Stimulated activated CD8-positive, alpha-beta memory T cell treated with anti-CD3 and anti-CD28 coated beads, Interleukin-7, amount 100 ng/mL, for 48 hours (primary cell): ENCODE measurements at places on chromosomes 12 and 14.

DNA sequence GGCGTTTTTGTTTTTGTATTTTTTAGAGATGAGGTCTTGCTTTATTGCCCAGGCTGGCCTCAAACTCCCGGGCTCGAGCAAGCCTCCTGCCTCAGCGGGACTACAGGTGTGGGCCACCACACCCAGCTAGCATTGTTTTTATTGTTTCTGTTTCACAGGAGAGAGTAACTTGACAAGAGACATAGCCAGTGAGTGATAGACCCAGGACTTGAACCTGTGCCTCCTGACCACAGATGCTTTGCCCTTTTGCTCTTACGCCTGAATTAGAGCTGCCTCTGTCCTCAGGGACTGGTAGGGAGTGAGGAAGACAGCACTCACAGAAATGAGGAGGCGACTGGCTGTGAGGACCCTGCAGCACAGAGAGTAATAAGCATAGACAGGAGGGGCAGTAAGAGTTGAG is 2.3 kb downstream of the EVL start:
- DNase-seq: no peak

DNA sequence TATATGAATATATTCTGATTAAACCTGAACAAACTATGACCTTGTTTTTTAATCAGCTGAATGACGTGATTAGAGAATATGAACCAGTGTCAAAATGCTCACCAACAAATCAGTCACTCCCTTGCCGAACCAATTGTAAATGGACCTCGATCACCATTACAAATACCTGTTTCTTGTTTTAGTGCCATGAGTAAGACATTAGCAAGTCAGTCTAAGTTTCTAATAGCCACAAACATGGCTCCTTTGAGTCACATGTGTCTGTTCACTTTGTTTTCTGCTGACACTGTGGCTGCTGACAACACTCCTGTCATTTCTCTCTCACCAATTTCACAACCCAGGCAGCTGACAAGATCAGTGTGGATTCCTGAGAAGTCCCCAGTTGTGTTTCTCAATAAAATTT is 286.2 kb upstream of the MDGA2 start:
- DNase-seq: no peak

- DNase-seq: no peak
Observed at GRCh38 chr12:12405882-12406281, 49.0 kb downstream of the BORCS5 start.

DNA sequence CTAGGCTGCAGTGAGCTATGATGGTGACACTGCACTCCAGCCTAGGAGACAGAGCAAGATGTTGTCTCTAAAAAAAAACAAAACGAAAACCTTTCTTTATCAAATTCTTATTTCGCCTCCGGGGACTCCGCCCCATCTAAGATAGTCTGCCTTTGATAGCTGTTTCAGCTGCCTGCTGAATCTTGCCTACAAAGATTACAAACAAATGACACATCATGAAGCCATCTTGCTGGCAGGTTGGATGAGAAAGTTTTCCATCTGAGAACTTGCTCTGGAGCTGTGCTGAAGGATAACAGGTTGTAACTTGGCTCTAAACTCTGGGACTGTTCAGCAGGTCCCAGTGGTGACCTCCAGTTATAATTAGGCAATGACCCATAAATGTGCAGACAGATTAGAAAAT is 41.8 kb upstream of the AEBP2 start:
- no peak for DNase-seq

DNA sequence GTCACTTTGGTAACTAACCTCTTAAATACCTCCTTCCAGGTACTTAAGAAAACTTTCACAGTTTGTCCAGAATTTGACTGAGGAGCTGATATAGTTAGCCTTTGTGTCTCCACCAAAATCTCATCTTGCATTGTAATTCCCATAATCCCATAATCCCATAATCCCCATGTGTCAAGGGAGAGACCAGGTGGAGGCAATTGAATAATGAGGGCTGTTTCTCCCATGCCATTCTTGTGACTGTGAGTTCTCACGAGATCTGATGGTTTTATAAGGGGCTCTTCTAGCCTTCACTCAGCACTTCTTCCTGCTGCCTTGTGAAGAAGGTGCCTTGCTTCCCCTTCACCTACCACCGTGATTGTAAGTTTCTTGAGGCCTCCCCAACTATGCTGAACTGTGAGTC is 7.8 kb upstream of the NOVA1 start:
- DNase-seq: no peak

- DNase-seq: no peak
Observed at GRCh38 chr12:66491853-66492252, 187.0 kb downstream of the GRIP1 start.

DNA sequence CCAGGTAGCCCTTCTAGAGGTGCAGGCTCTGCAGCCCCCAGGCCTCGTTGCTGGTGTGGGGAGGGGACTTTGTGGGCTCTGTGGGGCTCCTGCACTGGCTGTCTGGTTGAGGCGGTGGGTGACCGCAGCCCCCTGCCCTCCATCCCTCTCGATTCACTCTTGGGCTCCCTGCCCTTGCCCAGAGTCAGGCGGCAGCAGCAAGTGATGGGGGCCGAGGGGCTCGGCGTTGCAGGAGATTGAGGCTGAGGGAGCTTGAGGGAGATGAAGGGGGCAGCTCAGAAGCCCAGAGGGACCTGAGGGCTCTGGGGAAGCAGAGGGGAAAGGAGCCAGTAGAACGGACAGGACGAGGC is 9.5 kb upstream of the LRTM2 start:
- no peak for DNase-seq

GRCh38 chr14:106610691-106611090 is 1084.3 kb downstream of the TMEM121 start:
- DNase-seq: no peak

GRCh38 chr12:107027636-107028053 is 40.7 kb upstream of the MTERF2 start:
- DNase-seq: no peak

DNA sequence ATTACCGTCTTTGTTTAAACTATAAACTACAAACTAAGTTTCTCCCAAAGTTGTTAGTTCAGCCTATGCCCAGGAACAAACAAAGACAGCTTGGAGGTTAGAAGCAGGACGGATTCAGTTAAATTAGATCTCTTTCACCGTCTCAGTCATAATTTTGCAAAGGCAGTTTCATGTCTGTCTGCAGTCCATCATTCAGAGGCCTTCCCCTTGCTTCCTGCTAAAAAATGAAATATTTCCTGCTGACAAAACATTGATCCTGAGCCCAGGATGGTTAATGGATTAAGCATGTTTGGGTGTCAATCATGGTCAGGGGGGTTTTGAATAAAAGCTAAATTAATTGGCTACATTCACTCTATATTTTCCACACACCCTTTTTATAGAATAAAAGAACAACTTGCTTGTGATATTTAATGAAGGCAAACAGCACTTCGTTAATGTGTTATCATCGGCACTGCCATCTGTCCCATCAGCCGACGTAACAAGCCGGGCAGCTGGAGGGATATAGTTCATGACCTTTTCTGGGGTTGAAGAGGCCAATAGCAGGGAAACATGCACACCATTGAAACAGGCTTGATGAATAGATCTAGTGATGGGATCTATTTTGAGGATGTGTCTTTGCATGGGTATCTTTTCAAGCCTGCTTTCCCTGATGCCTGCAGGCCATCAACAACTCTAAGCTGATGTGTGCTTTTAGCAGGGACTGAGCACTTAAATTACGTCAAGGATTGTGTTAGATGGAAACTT is 521.3 kb upstream of the TMEM132C start:
- no peak for DNase-seq

GRCh38 chr12:108181095-108181454 is 52.0 kb downstream of the WSCD2 start:
- DNase-seq: no peak

GRCh38 chr14:92920001-92920400 is 2.9 kb upstream of the CHGA start:
- no peak for DNase-seq

- no peak for DNase-seq
Observed at GRCh38 chr12:29104516-29104915, 44.6 kb upstream of the FAR2 start.

DNA sequence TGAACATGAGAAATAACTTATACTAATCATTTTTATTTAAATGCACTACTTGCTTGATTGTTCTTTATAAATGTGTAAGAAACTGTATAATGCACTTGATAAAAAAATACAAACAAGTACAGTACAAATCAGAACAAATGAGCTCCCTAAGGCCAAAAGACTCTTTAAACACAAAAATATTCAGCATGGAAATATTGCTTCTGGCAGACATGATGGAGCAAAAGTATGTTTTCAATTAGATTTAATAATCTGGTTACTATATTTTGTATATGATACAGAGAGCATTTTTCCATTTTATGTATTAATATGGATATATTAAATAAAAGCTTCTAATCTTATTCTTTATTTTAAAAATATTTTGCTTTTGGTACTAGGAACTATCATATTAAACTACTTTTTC is 800.2 kb upstream of the LRFN5 start:
- no peak for DNase-seq

DNA sequence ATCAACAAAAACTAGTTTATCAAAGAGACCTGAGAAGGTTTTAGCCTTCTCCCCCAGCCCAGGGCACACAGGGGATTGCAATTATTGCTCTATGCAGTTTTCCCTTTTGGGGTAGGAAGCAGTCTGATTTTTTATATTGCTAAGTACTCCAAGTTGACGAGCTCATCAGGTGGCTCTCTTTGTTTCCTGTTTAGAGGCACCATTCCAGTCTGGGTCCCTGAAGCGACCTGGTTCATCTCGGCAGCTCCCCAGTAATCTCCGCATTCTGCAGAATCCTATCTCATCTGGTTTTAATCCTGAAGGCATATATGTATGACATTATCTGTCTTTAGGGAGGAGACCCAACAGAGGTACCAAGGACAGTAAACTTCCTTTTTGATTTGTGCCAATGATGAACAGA is 56.3 kb downstream of the BHLHE41 start:
- no peak for DNase-seq

DNA sequence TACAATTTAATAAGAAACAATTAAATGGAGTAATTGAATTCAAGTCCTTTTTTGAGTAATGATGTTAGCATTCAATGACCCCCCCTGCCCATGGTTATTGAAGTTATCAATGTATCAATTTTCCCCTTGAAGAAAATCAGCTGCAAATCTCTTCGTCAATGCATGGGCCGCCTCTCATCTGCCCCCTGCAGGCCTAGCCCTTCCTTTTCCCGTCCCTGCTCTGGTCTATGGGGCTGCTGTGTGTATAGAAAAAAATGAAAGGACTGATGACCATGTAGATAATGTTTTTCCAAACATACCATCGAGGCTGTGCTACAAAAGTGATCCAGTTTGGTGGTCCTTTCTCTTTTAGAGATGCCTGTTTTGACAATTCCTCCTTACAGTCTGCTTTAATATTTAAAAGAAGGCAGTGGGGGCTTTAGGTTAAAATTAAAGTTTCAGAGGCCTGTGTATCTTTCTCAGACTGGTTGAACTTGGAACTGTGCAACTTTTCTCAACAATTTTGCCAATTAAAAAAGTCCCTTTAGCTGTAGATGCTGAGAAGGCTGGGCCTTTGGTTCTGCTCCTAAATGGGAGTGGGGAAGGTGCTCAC is 98.4 kb downstream of the APAF1 start:
- DNase-seq: no peak

GRCh38 chr12:57590479-57590863 is 521 bp upstream of the PIP4K2C start:
- no peak for DNase-seq

- no peak for DNase-seq
Observed at GRCh38 chr14:70265422-70265821, 76.7 kb upstream of the SLC8A3 start.

- DNase-seq: no peak
Observed at GRCh38 chr12:17928708-17929366, 161.2 kb downstream of the RERGL start.

- DNase-seq: no peak
Observed at GRCh38 chr12:52527121-52527800, 7.1 kb upstream of the KRT5 start.

DNA sequence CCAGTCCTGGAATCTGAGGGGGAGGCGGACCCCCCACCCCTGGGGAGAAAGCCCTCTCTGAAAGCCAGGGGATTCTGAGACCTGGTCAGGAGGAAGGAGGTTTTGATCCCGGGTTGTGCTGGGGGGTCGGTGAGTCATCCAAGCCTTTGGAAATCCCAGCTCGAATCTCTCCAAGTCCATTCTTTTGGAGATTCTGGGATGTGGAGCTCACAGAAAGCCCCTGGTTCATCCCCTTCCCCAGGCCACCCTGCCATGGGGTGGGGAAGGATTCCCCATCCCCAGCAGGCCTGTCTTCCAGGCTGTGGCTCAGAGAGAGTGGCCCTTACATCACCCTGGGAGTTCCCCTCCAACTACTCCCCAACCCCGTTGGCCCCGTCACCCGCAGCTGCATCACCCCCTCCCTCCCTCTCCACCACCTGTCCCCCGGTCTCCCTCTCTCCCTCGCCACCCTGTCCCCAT is 14.3 kb downstream of the EXOC3L4 start:
- no peak for DNase-seq

DNA sequence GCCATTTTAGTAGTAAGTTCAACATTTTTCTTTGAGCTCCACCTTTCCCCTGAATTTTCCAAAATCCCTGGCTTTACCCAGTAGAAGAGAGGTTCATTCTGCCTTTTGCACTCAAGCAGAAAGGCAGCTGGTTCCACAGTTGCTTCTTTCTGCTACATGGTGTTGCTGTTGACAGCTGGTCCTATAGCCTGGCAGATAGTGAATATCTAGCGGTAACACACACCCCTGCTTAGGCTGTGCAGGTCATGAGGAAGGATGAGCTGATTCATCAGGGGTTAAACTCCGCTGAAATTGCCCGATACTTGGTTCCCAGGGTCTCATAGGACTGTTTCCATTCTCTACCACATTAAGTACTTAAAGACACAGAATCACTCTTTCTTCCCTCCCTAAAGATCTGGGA is 62.4 kb downstream of the PUS7L start:
- DNase-seq: no peak

- no peak for DNase-seq
Observed at GRCh38 chr14:77314043-77314442, 6.6 kb downstream of the POMT2 start.

DNA sequence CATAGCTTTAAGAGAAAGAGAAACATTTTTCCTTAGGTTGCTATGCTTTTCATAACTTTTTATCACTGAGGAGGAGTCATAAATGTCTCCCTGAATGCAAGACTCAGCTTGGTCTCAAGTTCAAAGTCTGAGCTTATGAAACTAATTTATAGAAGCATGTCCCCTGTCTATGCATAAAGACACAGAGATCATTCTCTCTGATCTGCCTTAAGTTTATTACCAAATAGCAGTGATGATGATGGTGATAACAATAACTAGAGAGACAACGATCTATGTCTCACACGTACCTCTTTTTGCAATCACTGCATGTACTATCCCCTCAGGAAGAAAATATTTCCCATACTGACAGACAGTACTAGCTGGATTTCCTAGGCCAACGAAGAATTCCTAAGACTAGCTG is 266.4 kb upstream of the G2E3 start:
- no peak for DNase-seq

DNA sequence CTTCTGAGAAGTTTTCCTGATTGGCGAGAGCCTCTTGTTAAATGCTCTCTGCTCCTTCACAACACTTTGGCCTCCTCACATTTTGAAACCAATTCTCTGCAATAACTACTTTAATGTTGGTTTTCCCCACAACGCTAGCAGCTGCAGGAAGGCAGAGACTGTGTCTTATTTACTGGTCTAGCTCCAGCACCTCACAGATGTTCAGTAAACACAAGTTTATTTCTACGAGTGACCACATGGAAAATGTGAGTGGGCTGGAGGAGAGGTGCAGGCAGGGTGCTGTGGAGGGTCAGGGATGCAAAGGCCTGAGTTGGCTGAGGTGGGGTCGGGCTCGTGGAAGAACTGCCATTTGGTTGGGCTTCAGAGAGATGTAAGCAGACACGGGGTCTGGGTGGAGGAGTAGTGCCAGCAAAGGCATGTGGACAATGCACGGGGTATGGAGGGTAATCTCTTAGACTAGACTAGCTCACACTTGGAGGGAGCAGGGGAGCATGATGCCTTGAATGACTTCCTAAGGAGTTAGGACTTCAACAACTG is 117.4 kb upstream of the RTL1 start:
- DNase-seq: no peak
